D341Med (cell line): ENCODE measurements at places on chromosomes 6 and 20.

- no peak for DNase-seq
Measured at GRCh38 chr6:129033581-129033980, 150.6 kb downstream of the LAMA2 start.

DNA sequence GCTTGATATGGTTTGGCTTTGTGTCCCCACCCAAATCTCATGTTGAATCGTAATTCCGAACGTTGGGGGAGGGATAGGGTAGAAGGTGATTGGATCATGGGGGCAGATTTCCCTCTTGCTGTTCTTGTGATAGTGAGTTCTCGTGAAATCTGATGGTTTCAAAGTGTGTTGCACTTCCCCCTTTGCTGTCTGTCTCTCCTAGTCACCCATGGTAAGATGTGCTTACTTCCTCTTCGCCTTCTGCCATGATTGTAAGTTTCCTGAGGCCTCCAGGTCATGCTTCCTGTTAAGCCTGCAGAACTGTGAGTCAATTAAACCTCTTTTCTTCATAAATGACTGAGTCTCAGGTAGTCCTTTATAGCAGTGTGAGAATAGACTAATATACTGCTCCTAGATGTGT lies 19.9 kb downstream of the PFDN4 start:
- DNase-seq, result no peak

DNA sequence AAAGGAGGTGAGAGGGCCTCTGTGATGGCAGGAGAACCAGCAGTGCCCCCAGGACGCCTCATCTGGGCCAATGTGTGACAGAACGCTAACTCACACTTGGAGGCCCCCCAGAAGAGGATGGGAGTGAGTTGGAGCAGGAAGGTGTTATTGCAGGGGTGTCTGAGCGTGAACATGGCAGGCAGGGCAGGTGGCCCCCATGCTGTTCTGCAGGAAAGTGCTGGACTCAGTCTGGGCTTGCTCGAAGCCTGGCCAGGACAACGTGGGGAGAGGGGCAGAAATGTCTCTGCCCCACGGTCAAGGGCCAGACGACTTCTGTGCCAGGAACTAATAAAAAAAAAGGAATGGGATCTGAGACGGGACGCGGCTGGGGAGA lies 931 bp upstream of the EBF4 start:
- DNase-seq, result peak; percentile 29

GRCh38 chr6:95099410-95099809 lies 477.9 kb upstream of the MANEA start:
- DNase-seq, result no peak

GRCh38 chr6:2656460-2657079 lies 94.2 kb downstream of the MYLK4 start:
- DNase-seq, result no peak

DNA sequence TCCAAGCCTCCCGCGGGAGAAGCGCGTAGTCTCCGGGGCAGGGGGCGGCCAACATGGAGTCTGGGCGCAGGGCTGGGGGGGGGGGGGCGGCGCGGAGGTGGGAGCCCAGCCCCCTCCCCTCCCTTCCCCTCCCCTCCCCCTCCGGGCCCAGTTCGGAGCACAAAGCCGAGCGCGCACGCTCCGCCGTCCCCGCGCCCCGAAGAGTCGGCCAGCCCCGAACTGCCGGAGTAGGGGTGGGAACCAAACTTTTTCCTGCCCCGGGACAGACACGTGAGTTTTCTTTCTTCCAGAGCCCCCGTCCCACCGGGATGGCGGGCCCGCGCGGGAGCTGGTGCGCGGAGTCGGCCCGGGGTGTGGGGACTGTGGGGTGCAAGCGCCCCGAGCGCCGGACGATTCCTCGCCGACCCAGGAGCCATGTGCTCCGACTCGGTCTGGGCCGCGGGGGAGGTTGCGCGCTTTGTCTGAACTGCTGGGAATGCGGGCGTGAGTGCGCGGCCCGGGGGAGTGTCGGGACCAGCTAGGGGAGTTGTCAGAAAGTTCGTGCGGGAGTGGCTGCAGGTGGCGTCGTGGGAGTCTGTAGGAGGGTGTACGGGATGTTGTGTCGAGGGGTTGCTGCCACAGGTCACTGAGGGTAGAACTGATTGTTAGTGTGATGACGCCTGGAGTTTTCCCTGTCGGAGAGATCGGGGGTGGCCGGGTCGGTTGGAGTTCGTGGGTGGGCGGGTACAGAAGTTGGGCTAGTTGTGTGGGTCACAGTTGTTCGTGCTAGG lies 1.2 kb downstream of the TGIF2 start:
- DNase-seq, result peak; percentile 73

GRCh38 chr6:43722920-43723545 lies 35.4 kb upstream of the MRPS18A start:
- DNase-seq, result no peak

GRCh38 chr6:83868639-83869038 lies 9.2 kb downstream of the CYB5R4 start:
- DNase-seq, result no peak

GRCh38 chr20:45157962-45158361 lies 16.7 kb upstream of the PI3 start:
- no peak for DNase-seq

- DNase-seq, result no peak
Measured at GRCh38 chr20:44112889-44113617, 73.9 kb downstream of the JPH2 start.

DNA sequence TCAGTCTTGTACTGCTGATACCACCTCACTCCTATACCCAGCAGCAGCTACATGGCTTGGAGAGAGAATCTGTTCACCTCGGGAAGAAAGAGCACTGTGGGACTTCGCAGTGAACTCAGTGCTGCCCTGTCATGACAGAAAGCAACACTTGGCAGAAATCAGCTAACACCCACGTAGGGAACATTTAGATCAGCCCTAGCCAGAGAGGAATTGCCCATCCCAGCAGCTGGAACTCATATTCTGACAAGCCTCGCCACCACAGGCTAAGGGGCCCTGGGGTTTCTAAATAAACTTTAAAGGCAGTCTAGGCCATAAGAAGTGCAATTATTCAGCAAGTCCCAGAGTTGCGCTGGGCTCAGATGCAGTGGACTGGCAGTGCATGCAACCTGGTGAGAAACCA lies 1266.8 kb downstream of the GRIK2 start:
- no peak for DNase-seq

- no peak for DNase-seq
Measured at GRCh38 chr6:83593395-83593785, 81.1 kb downstream of the PRSS35 start.

DNA sequence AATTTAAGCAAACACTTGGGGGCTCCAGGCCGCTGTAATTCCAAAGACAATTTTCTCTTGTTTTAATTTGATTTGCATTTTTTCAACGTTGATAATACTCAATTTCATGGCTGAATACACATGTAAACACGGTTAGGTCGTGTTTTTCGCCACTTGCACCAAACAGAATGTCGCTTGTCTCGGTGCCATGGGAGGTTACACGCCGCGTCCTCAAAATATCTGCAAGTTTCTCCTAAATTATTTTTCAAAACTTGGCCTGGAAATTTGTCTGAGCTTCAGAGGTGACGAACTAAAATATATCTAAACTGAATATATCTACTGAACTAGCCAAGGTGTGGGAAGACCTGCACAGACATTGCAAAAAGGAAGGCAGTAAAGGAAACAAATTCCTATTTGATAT lies 15.0 kb downstream of the FOXA2 start:
- no peak for DNase-seq

GRCh38 chr6:166684866-166685265 lies 57.8 kb upstream of the RPS6KA2 start:
- DNase-seq, result no peak

DNA sequence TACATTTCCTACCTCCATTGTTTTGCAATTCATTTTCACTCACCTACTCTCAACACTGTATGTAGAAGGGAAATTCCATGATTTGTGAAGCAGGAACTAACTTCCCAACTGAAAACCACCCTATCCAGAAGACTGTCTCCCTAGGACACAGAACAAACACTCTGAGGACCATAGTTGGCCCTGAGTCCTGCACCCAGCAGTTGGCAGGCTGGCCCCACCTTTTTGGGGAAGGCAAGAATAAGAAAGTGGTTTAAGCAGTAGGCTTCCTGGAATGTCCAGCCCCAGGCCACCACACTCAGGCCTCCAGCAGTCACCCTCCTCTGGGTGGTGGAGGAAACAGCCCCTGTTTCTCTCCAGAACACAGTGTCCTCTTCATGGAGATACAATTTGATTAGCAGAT lies 258.8 kb downstream of the ARHGAP18 start:
- DNase-seq, result no peak

DNA sequence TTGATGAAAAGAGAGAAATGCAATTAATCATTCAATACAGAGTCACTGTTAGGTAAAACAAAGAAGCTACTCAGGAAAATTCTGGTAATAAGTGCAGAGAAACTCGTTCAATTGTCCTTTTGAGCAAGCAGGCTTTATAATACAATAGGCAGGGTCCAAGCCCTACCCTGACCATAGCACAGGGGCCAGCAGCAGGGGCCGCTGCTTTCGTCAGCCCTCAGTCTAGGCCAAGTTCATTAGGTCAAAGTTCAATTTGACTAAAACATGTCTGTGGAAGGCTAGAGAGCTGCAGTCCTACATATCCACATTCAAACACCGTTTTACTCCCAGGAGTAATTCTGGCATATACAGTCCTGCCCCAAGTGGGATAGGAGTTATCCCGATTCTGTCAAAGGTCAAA lies 94.6 kb downstream of the BCAS1 start:
- DNase-seq, result no peak

DNA sequence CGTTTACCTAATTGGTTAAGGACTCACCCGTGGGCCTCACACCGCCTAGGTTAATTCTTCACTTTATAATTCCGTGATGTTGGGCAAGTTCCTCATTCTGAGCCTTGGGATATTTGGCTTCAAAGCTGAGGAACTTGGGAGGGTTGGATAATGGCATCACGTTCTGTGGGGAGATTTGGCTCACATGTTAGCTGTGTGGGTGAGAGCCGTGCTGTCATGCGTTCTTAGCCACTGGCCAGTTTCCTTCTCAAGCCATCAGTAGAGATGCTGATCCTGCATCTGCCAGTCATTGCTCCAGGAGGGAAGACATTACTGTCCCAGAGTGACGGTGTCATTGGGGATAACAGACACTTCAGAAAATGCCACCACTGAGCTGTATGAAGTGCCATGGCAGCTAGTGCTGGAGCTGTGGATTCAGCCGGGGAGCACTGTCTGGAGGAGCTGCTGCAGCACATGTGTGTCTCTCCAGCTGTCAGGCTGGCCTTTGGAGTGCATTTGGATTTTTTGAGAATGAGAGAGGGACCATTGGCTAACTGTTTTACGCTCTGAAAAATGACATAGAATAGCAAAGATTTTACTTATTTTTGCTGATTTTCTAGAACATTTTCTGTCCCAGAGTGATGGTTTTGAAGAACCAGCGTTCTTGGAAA lies 16.5 kb downstream of the IGF2R start:
- DNase-seq, result no peak

DNA sequence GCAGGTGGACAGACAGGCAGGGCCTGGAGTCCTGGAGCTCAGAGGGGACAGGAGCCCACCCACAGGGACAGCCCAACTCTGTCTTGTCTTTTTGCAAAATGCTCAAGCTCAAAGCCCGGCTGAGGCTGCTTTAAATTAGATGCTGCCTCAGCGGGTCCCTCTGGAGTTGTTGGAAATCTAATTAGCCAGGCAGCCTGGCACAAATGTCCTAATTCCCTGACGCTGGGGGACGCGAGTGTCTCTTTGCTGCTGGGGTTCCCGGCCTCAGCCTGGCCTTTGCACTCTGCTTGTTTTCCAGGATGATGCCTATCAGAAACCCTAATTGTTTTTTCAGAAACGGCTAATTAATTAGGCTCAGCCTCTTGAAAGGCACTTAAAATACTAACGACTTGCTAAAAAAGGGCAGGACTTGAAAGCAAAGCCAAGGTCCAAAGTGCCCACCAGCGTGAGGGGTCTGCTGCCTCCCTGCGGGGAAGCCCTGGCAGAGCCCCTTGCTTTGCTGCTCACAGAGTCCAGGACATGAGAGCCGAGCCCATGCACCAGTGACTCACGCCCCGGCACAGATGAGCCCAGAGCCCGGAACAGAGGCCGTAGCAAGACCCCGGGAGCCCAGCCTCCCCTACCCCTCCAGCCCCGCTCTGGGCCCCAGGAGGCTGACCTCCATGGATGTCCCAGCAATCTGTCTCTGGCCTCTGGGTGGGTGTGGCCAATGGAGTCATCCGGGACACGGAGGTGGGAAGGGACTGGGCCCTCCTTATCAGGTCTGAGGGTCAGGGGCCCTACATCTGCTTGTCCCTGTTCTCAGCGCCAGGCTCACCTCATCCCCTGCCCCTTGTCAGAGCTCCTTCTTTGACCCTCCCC lies 46.0 kb upstream of the BHLHE23 start:
- no peak for DNase-seq

- no peak for DNase-seq
Measured at GRCh38 chr6:15499125-15499524, 163.7 kb downstream of the DTNBP1 start.

- no peak for DNase-seq
Measured at GRCh38 chr20:19888269-19888671, 128.9 kb upstream of the NAA20 start.

DNA sequence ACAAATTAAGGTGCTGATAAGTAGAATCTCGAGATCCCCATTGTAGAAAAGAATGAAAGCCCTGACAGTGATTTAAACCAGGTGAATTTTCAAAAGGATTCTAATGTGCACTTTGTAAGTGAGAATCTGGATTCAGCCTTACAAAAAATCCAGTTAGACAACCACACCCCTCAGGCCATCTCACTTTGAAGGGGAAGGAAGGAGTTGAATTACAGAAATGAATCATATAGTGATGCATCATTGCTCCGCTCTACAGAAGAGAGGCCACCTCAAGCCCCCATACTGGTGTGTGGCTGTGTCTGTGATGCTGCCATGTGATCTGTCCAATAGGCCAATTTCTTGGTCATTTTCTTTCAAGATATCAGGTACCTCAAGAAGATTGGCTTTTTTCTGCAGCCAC lies 85.5 kb upstream of the NT5E start:
- no peak for DNase-seq

DNA sequence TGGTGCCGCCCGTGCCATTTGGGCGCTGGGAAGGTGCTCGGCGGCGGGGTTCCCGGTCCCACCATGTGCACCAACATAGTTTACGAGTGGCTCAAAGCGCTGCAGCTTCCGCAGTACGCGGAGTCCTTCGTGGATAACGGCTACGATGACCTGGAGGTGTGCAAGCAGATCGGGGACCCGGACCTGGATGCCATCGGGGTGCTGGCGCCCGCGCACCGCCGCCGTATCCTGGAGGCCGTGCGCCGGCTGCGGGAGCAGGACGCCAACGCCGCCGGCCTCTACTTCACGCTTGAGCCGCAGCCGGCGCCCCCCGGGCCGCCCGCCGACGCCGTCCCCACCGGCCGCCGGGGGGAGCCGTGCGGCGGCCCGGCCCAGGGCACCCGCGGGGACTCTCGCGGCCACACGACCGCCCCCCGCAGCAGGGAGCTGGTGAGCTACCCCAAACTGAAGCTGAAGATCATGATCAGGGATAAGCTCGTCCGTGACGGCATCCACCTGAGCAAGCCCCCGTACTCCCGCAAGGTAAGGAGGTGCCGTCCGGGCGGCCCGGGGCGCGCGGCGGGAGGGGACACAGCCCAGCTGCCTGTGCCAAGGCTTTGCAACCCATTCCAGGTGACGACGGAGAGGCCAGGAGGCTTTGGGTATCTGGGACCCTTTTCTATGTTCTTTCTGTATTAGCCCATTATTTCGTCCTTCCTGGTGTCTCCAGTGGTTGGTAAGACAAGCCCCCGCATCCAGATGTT lies 547 bp downstream of the SAMD5 start:
- DNase-seq, result peak; percentile 66

- DNase-seq, result no peak
Measured at GRCh38 chr20:36043892-36044515, 75.6 kb downstream of the CNBD2 start.
